Activated T-helper 1 cell treated with anti-CD3 and anti-CD28 coated beads, Interleukin-2, amount 50 U/mL, for 16 hours (primary cell): ENCODE measurements at places on chromosomes 5 and 9.

DNA sequence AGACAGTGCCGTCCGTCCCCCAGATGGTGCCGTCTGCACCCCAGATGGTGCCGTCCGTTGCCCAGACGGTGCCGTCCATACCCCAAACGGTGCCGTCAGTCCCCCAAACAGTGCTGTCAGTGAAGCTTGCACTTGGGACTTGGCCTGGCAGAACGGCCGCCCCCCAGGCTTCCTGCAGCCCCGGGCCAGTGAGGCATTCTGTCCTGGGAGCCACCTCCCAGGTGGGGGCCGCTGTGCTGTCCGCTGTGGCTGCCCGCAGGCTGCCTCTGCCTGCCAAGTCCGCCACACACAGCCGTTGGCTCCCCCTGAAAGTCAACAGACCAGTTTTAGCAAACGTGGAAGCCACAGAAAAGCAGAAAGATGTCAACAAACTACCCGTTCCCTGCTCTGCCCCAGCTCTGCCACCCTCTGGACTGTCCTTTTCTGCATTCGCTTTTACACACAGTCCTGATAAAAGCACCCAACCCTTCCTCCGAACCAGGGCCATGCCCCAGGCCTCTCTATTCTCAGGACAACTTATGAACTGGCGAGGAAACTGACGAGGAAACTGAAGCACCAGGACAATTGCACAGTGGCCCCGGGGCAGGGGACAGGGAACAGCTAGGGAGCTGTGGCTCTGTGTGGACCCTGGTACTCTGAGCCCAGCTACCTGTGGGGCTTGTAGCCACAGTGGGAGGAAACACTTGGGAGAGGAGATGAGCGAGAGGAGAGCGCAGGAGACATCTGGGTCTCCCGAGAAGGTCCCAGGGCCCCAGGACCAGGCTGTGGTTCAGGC is 39.6 kb upstream of the RXRA start:
- DNase-seq: no peak

GRCh38 chr5:78638423-78638822 is 10.1 kb downstream of the LHFPL2 start:
- no peak for DNase-seq

GRCh38 chr5:38673671-38674071 is 117.2 kb upstream of the LIFR start:
- no peak for DNase-seq

- DNase-seq: no peak
Observed at GRCh38 chr5:10306114-10306513, 1.6 kb downstream of the CMBL start.

DNA sequence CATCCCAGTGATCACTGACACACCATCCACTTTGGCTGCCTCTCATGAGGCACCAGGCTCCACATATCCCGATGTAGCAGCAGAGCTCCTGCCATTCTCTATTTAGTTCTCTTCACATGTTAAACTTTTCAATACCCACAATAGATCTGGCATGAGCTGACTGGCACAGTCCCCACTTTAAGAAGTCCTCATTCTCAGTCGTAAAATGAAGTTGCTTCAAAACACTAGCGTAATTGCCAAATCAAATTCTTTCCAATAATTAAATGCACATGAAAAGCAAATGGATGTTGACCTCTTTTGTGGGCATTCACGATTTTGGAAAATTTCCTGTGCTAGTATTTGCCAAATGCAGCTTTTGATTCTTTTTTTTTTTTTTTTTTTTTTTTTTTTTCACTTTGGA is 32.4 kb downstream of the HAPLN1 start:
- no peak for DNase-seq

GRCh38 chr5:147857302-147858129 is 21.0 kb upstream of the SCGB3A2 start:
- no peak for DNase-seq

GRCh38 chr9:77158772-77159513 is 18.4 kb upstream of the VPS13A start:
- DNase-seq: no peak

- DNase-seq: no peak
Observed at GRCh38 chr5:117089001-117089400, 514.4 kb upstream of the SEMA6A start.

- no peak for DNase-seq
Observed at GRCh38 chr5:92580814-92581213, 1000.2 kb downstream of the NR2F1-AS1 start.

DNA sequence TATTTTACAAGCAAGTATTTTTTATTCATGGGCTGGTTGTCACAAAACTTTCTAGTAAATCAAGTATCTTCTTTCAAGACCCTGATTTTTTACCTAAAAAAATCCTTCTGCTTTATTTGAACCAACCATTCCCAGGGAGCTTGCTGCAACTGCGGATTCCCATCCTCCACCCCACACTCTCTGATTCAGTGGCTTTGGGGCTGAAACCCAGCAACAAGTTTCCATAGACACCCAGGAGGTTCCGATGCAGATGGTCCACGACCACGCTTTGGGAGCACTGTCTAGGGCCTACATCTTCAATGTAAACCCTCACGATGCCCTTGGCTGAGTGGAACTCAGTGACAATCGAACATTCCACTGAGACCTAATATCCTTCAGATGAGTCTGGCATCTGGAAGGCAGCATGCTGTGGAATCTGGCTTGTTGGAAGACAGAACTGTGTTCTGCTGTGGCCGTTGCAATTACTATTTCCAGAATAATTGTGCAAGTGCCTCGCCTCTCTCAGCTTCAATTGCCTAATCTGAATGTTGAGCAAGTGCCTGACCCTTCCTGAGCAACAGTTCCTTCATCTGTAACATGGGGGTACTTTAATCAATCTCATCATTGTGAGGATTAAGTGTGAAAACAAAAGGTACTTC is 105.1 kb downstream of the INSYN2B start:
- no peak for DNase-seq

GRCh38 chr5:15932066-15932465 is 247.5 kb downstream of the MARCHF11 start:
- no peak for DNase-seq

DNA sequence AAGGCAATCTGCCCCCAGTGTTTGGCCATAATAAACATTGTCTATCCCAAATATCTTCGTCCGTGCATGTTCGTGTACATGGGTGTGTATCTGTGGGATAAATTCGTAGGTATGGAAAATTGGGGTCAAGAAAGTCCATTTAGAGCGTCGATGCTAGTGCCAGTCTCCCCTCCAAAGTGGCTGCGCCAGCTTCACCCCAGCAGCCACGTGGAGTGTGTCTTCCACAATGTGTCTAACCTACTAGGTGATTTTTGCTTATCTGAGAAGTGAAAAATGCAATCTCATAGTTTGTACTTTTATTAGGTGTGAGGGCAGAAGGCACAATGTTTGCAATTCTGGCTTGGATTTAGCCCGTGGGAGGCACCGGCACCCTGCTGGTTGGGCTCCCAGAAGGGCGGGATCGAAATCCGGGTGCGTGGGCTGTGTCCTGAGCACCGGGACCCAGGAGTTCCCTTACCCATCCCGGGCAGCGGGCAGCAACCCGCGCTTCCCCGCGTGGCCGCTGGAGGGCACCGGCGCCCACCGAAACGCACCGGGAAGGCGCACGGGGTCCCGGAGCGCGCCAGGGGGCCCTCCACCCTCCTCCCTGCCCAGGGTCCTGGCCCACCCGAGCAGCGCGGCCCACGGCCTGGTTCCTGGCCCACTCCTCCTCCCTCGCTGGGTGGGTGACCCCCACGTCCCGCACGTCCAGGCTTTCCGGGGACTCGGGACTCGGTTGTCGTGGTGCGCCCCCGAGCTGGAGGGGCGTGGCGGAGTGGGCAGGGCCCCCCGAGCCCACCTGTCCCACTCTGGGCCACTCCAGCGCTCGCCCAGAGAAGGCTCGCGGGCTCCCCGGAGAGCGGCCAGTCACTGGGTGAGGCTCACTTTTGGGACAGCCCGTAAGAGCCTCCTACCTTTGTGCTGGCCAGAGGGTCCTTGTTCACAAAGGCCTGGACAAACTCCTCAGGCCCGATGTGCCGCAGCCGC is 55.4 kb upstream of the RNF130 start:
- no peak for DNase-seq

- no peak for DNase-seq
Observed at GRCh38 chr9:114282926-114283325, 40.0 kb upstream of the ORM1 start.

DNA sequence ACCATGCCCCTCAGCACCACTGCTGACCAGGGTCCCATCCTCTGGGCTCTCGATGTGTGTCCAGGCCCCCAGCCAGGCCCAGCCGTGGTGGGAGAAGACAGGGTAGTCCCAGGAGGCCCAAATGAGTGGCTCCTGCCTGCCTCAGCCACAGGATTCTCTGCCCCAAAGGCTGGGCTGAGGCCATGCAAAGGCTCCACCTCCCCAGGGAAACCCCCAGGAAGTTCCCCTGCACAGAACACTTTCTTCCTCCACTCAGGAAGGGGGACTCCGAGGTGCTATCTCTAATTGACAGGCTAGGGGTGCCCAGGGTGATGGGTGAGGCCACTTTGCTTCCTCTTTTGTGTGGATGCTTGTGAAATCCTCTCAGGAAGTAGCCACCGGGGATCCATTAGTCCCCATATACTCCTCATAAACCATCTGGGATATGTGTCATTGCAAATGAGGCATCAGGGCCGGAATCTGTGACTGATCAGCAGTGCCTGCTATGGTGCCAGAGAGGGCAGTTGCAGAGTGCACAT is 23.1 kb upstream of the TDRD7 start:
- DNase-seq: no peak

DNA sequence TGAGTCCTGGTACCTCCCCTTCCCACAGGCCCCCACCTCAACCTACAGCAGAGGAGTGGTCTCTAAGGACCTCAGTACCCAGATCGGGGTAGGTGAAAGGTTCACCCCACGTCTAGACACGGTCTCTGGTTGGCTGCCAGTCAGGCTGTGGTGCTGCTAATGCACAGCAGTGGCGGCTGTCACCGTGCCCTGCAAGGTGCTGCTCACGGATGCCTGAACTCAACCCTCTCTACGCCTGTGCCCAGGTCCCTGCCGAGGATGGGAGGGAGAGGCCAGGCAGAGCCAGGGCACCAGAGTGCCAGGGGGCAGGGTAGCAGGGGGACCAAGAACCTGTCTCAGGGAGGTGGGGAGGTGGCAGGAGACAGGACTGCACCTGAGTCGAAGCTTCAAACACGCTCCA is 14.3 kb downstream of the IER5L start:
- DNase-seq: no peak

- no peak for DNase-seq
Observed at GRCh38 chr9:99056886-99057664, 47.8 kb upstream of the TGFBR1 start.

GRCh38 chr5:440401-441201 is 2.4 kb upstream of the EXOC3 start:
- no peak for DNase-seq
